ENCODE measurements at places on chromosomes 6 and 20.

DNA sequence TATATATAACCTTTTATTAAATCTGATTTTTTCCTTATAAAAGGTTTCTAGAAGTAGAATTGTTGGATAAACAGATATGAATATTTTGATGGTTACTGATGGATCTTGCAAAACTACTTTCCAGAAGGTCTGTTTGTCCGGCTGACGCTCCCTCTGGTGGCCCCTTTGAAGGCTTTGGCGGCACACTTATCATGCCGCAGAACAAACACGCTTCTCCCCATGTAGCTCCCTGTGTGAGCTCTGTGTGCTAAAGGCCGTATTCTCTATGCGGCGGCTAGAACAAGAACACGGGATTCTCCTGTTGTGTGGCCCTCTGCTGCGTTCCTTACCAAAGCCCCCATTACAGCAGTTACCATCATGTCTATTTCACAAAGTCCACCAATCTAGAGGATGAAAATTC is 30.0 kb downstream of the PPP1R3G start:
- no peak for DNase-seq

GRCh38 chr20:38853759-38854158 is 48.3 kb downstream of the PPP1R16B start:
- DNase-seq = no peak

DNA sequence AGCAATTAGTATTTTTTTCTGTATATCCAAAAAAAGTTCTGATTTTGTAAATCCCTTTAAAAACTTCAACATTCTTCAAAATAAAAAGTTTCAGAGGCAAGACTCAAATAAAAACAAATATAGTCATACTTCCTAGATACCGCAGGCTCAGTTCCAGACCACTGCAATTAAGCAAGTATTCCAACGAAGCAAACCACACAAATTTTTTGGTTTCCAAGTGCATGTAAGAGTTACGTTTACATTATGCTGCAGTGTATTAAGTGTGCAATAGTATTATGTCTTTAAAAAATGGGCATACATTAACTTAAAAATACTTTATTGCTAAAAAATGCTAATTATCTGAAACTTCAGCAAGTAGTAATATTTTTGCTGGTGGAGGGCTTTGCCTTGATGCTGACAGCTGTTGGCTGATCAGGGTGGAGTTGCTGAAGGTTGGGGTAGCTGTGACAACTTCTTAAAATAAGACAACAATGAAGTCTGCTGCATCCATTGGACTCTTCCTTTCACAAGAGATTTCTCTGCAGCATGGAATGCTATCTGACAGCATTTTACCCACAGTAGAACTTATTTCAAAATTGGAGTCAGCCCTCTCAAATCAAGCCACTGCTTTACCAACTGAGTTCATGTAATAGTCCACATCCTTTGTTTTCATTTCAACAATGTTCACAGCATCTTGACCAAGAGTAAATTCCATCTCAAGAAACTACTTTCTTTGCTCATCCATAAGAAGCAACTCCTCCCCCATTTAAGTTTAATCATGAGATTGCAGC is 46.0 kb downstream of the PHIP start:
- no peak for DNase-seq

DNA sequence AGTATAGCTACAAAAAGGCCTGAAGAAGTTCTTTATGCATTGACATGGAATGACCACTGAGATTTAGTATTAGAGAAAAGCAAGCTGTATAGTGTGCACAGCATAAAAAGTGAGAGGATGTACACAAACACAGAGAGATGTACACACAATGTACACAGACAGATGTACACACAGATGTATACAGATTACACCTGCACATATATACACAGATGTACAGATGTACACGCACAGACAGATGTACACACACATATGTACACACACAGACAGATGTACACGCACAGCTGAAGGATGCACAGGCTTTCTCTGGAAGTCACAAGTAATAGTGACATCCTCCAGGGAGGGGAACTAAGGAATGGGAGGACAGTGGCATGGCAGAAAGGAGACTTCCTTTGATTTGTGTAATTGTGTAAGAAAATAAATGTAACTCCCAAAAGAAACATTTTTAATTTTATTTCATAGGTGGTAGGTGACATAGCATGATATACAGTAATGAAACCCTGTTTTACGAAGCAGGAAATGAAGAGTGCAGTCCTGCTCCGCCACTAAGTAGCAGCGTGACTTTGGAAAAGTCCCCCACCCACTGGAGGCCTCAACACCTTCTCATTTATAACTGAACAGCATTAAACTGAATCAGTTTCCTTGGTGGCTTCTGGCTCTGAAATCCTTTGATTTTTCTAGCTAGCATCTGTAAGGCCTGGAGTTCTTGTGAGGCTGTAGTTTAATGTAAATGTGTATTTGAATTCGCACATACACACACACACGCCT is 14.1 kb downstream of the NFATC2 start:
- DNase-seq = no peak

GRCh38 chr20:1474325-1474724 is 7.7 kb upstream of the NSFL1C start:
- no peak for DNase-seq

- no peak for DNase-seq
Observed at GRCh38 chr6:46933751-46934150, 12.0 kb upstream of the ADGRF5 start.

- no peak for DNase-seq
Observed at GRCh38 chr20:61389077-61389476, 137.0 kb downstream of the CDH4 start.

- DNase-seq = no peak
Observed at GRCh38 chr6:39824030-39824926, 32.1 kb downstream of the DAAM2 start.

DNA sequence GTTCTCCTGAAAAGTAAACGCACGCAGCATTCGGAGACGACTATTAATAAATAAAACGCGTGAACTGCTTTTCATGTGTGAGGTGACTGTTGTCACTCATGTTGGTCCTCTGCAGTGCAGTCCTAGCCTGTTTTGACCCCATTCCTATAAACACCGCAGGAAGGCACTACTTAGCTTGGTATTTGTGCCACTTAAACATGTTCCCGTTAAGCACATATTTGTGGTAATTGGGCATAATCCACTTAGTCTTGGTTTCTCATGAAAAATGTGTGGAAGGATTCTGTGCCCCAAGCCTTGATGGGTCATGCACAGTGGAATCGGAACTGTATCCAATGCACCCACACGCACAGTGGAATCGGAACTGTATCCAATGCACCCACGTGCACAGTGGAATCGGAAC is 313.9 kb downstream of the THBS2 start:
- no peak for DNase-seq

GRCh38 chr20:56217829-56218228 is 30.7 kb upstream of the MC3R start:
- DNase-seq = no peak

- peak; percentile 99 for DNase-seq
Observed at GRCh38 chr20:325045-325888, at the start of gene SOX12. Gene SOX12, plus strand, starts transcription at chr20:325552. Its CDS starts 373 bp downstream, at chr20:325925.

DNA sequence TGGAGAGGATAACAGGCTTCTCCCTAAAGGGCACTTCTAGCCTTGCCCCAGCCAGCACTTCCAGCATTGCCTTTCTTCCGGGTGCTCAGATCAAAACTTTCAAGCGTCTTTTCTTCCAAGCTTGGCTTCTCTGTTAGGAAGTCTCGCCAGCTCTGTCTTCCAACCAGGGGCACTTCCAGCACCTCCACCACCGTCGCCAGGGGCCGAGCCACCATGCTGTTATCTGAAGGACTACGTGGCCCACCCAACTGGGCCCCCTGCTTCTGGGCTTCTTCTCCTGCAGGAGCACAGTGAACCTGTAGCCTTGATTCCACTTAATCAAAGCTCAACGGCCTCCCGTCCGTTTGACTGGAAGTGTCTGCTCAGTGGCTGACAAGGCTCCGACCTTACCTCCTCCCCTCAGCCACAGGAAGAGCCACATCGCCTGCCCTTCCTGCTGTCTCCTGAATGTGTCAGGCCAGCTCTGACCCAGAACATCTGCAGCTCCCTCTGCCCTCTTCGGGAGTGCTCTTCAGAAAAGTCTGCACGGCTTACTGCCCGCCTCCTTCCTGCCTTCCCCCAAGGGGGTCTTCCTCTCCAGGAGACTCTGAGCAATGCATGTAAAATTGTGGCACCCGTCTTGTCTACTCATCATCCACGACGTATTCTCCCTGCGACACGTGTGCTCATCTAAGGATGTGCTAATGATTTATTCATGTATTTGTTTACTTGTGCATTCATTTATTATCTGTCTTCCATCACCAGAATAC is 527.0 kb downstream of the CDH26 start:
- DNase-seq = no peak

DNA sequence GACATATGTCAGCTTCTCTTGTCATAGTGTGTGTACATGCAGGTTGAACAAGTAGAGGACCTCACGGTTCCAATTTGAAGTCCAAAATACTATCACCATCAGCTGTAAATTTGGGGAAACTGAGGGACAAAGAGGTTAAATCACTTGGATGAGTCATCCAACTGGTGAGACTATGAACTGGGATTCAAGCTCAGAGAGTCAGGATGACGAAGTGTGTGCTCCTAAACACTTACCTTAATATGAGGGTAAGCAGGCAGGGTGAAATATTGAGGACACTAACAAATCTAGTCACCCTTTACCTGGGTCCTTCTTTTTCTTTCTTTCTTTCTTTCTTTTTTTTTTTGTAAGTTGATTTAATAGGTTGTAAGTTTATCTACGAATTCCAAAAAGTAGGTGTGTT is 198.3 kb downstream of the KCNQ5 start:
- no peak for DNase-seq

GRCh38 chr20:2692036-2692885 is at the start of gene EBF4:
Gene EBF4, plus strand, starts transcription at chr20:2692780. Its CDS starts 866 bp downstream, at chr20:2693646.
- DNase-seq = peak; percentile 34

DNA sequence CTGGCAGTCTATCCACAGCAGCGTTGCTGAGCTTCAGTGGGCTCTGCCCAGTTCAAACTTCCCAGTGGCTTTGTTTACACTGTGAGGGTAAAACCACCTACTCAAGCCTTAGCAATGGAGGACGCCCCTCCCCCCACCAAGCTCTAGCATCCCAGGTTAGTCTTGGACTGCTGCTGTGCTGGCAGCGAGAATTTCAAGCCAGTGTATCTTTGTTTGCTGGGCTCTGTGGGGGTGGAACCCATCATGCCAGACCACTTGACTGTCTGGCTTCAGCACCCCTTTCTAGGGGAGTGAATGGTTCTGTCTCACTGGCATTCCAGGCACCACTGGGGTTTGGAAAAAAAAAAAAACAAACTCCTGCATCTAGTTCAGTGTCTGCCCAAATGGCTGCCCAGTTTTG is 249.7 kb upstream of the SYNCRIP start:
- no peak for DNase-seq

GRCh38 chr20:16695628-16696027 is 34.2 kb upstream of the SNRPB2 start:
- no peak for DNase-seq
